ENCODE measurements at places on chromosomes 13 and 19.

GRCh38 chr19:35266520-35267352, 2.0 kb upstream of the USF2 start:
- DNase-seq, result no peak

DNA sequence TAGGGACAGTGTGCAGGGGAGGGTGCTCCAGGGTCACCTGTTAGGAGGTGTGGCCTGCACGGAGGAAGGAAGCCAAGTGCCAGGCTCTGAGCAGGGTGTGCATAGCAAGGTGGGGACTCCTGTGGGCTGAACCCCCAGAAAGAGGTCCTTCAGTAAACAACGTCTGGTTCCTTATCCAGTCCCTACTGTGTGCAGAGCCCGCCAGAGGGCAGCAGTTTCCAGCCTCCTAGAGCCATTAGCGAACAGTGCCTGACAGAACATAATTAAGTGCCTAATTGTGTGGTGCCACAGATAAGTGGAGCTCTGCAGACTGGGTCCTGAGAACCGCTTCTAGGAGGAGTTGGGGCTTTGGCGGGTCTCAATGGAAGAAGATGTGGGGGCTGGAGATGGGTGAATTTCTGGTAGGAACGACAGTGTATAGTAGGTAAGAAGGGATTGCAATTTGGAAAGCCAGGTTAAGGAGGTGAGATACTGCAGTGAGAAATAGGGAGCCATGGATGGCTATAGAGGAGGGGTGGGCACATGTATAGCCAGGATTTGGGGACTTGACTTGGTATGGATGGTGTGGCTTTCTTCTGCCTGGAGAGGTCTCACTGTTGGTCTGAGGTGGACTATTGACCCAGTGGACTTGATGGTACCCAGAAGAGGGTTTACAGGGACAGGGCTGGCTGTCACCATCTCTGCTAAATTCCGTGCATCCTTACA, 323.1 kb downstream of the ZNF536 start:
- DNase-seq, result no peak

GRCh38 chr19:10422046-10422461, 1.7 kb downstream of the PDE4A start:
- no peak for DNase-seq

DNA sequence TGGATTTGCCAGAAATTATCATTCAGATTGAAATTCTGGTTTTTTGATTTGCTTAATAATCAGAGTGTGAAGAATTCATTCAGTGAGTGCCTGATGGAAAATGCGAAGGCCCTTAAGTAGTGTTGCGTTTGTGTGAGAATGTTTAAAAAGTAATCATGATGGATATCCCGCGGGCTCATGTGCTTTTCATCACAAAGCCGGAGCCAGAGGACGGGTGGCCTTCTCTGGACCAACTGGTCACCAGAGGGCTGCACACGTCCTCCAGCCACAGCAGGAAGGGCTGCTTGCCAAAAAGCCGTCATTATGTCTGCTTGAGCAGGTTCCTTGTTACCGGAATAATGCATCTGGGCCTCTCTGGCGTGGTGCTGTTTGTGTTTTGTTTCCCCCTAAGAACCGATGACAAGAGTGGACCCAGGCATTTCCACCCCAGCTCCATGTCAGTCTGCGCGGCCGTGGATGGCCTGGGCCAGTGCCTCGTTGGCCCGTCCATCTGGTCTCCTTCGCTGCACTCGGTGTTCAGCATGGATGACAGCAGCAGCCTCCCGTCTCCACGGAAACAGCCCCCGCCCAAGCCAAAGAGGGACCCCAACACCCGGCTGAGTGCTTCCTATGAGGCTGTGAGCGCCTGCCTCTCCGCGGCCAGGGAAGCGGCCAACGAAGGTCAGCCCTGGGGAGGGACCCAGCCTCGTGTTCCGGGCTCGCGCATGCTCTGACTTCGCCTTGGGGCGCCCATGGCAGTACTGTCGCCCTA, 497.7 kb downstream of the MYO16 start:
- no peak for DNase-seq

GRCh38 chr13:44148159-44148914, 225.3 kb upstream of the SERP2 start:
- no peak for DNase-seq

- no peak for DNase-seq
Measured at GRCh38 chr19:18203408-18203862, 407 bp downstream of the RAB3A start.

DNA sequence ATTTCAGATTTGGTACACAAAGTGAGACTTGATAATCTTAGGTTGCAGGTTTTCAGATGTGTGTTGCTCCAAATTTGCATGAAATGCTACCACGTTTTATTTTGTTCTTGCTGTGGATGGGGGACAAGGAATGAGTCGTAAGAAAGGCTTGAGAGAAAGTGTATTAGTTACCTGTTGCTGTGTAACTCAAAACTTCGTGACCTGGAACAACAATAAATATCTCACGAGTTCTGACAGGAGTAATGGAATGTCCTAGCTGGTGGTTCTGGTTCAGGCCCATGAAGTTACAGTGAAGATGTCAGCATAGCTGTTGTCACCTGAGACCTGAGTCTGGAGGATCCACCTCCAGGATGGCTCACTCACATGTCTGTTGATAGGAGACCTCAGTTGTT, 1.2 kb downstream of the ZNF8 start:
- no peak for DNase-seq

DNA sequence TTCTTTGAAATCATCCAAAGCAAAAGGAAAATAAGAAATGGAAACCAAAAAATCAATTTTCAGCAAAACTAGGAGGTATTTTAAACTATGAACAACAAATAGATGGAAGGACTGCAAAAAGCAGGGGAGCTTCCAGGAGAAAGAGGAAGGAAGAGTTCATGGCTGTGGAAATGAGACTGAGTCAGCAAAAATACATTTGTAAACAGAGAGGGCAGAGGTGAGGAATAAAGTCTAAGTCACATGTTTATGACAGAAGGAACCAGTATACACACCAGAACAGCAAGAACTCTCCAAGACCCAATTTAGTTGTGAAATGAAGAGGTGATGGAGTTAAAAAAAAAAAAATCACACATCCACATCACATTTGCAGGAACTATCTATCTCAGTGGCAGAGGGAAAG, 69.6 kb downstream of the RNASEH2B start:
- DNase-seq, result no peak

- DNase-seq, result no peak
Measured at GRCh38 chr13:93304868-93305613, 78.4 kb downstream of the GPC6 start.

GRCh38 chr13:21014502-21015170, 46.8 kb downstream of the LATS2 start:
- DNase-seq, result no peak

DNA sequence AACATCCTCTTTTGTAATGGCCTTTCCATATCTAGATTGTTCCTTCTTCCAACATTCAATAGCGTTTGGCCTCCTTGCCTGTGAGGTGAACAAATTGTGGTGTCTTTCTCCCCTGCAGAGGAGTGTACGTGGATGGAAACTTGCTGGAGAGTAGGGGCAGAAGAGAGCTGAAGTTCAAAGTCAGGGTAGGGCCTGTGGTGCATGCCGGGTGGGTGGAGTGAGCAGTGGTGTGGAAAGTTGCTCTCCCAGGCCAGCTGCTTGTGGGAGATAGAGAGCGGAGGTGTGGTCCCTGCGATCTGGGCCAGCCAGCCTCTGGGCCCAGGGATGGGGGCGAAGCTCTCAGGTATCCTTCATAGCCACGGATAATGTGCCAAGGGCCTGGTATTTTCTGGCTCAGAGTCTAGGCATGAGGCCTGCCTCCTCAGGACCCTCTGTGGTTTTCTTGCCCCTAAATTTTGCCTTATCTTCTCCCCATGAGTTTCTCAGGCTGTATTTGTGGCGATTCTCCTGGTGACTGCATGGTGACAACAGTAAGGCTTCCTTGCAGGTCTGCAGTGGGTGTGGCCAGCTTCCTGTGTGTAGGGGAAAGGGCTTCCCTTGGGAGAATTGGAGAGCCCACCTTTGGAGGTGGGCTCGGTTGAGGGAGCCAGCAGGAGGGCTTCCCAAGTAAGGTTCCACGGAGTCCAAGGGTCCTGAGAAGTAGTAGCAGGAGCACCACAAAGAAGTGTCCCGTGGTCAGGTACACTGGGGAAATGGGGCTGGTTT, 6.7 kb downstream of the RGCC start:
- no peak for DNase-seq

DNA sequence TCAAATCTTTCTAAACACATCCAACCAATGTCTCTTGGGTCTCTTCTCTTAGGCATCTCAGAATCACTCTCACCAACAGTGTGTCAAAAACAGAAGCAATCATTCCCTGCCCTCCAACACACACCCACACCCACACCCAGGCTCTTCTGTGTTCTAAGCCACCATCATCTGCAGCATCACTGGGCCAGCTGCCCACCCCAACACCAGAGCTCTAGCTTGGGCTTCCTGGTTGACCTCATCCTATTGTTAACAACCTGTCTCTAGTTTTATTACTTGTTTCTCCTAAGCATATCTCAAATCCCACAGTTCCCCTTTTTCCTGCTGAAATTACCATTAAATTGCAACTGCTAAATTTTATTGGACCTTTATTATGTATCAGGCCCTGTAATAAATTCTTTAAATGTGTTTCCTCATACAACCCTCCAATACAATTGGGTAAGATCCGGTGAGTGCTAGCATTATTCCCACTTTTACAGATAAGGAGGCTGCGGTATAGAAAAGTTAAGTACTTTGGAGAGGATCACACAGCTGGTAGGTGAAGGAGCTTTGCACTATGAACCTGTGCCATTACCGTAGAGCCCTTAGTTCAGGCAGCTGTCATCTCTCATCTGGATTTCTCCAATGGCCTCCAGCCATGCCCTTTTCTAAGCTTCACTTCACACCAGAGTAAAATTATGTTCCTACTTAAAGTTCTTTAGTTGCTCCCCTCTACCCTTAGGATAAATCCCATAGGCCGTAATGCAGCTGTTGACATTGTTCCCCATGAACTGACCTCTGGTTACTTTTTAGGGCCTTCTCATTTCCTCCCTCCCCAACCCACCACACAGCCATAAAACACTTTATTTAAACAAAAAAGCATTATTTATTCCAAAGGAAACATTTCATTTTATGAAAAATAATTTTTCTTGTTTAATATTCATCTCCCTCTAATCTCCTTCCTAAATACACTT, 227.7 kb downstream of the B3GLCT start:
- DNase-seq, result no peak

DNA sequence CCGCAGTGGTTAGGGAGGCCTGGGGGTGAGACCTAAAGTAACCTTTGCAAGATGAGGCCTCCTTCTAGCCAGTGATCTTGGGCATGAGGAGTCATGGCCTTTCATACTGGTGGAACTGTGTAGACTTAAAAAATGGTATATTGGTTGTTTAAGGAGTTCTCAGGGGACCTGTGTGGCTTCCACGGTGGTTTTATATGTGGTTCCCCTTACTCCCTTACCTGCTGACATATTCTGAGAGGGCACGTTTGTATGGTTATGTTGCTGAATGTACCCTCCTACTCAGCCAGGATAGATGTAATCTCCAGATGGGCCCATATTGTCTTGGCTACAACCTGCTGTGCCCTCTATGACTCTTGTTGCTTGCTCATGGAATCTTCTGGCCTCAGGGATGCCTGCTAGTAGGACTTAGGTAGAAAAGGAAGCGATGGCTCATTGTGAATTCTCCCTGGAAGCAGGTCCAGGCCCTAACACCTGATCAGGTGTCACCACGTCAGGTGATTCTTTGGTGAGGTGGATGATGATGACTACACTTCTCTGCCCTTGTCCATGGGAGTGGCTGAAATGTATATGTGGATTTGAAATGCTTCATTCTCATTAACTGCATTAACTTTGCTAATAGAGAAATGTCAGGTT, 1.8 kb downstream of the ZNF460 start:
- DNase-seq, result no peak

DNA sequence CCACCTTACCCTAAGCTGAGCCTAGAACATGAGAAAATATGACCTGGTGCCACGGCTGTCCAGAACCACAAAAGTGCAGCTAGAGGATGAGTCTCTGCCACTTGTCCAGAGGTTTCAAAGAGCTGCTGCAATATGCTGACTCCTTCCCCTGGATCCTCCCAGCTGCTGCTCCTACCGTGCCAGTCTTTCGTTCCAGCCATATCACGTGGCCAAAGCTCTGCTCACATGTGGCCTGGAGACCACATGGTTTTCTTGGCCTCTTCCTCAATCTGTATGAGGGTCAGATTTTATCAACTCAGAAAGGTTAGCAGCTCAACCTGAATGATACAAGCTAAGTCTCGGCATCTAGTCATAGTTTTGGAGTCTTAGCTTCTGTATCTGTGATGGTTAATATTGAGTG, 3.2 kb upstream of the SACS start:
- no peak for DNase-seq

All from NCI-H187 (cell line).